Activated CD4-positive, alpha-beta T cell treated with anti-CD3 and anti-CD28 coated beads, Interleukin-2, amount 50 U/mL, for 24 hours (primary cell): ENCODE measurements at places on chromosomes 12 and 14.

DNA sequence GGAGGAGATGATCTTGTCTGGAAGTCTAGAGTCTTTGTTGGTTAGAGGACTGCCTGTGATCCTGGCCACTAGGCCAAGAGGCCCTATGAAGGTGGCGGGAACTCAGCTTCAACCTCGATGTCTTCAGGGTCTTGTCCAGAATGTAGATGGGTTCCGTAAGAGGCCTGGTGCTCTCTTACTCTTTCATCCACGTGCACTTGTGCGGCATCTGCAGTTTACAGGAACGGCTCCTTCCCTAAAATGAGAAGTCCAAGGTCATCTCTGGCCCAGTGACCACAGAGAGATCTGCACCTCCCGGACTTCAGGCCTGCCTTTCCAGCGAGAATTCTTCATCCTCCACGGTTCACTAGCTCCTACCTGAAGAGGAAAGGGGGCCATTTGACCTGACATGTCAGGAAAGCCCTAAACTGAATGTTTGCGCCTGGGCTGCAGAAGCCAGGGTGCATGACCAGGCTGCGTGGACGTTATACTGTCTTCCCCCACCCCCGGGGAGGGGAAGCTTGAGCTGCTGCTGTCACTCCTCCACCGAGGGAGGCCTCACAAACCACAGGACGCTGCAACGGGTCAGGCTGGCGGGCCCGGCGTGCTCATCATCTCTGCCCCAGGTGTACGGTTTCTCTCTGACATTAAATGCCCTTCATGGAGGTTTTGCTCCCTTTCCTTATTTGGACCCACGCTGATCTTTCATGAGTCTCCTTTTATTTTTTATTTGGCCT lies 17.7 kb downstream of the WNT5B start:
- no peak for DNase-seq

DNA sequence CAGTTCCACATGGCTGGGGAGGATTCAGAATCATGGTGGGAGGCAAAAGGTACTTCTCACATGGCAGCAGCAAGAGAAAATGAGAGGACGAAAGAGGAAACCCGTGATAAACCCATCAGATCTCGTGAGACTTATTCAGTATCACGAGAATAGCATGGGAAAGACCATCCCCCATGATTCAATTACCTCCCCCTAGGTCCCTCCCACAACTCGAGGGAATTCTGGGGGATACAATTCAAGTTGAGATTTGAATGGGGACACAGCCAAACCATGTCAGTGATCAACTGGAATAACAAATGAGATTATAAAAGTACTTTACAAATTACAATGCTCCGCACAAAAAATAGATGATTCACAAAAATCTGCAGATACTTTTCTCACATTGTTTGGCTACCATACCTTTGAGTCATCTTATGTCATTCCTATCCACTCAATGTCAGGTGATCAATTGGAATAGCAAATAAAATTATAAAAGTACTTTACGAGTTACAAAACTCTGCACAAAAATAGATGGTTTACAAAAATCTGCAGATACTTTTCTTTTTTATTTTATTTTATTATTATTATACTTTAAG lies 338.9 kb downstream of the C12orf50 start:
- no peak for DNase-seq

- DNase-seq, result no peak
These were observed 659 bp downstream of the PSMD9 start for GRCh38 chr12:121889274-121889624.

DNA sequence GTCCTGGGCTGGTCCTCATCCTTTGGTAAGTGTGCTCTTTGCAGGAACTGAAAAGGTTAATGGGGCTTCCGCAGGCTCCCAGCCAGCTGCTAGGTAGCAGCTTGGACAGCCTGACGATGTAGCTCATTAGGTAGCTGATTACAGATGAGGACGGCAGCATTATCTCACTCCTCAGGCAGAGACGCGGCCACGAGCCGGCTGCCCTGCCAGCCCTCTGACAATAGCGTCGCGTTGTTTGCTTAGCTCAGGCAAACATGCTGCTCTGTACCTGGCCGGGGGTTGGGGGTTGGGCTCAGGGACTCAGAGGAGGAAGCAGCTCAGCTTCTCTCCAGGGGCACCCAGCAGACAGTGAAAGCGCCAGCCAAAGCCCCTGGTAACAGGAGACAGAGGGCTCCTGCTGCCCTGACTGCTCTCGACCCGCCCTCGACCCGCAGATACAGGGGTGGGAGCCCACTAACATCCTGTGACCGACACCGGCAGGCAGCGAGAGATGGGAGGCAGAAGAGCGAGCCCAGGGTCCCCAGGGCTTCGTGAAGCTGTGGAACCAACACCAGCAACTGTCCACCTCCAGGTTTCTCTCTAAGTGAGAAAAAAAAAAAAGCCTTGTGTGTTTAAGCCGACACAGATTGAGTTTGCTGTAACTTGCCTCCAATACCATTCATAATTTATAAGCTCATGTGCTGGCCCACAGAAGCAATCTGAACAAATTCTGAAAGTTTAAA lies 53.4 kb upstream of the DLK1 start:
- no peak for DNase-seq

DNA sequence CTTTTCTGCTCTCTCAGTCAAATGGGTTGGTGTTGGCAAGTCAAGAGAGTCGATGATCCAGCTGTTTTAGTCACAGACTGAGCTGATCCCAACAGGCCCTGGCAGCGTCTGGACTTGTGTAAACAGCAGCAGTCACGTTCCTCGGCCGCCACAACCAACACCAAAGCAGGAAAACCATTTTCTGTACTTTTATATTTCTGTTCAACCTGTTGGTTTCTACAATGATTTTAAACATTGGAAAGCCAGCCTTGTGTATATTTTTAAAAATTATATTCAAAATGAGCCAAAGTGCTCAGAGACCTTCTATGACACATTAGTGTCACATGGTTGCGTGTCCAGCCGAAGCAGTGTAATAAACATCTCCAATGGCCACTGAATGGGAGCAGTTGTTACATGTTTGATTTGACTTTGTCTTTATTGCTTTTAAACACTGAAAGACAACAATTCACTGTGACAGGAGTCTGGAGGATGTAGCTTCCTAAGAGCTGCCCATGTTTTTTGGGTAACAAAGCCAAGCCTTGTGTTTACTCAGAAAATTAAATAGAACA lies 5.9 kb upstream of the SIVA1 start:
- no peak for DNase-seq

- no peak for DNase-seq
These were observed 25.3 kb upstream of the EVL start for GRCh38 chr14:100039903-100040302.

DNA sequence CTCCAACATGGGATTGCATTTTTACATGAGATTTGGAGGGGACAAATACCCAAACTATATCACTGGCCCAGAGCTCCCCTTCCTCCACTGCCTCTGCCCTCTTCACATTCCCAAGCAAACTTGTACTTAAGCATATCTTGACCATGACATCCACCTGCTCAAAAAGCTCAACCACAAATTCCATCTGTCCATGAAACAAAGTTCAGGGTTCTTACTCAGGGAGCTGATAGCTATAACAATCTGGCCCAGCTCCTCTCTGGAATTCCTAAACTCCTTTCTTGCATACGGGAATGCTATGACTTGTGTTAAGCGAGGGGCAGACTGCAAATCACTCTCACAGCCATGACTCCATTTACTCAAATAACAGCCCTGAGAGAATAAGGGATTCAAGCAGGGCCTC lies 152.1 kb downstream of the GALC start:
- DNase-seq, result no peak

DNA sequence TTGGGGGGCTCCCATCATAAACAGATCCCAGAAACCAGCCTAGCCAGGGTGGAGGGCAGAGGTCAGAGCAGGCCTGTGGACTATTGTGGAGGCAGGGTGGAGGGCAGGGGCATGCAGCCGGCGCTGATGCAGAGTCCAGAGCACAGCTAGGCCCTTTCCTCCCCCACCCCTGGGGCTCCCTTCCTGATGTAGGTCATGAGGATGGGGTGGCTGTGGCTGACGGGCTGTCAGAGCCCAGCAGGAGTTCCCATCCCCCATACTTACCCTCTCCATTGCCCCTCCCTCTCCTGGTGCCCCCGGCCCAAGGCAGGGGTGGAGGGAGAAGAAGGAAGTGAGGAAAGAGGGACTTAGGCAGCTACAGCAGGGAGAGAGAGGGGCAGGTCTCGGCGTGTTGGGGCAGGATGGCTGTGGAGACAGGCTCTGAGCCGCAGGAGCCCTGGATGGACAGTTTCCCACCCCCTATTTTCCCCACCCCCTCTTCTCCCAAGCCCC lies 5.7 kb upstream of the ZNF385A start:
- DNase-seq, result no peak

GRCh38 chr12:29427964-29428363 lies 47.0 kb upstream of the ERGIC2 start:
- DNase-seq, result no peak

DNA sequence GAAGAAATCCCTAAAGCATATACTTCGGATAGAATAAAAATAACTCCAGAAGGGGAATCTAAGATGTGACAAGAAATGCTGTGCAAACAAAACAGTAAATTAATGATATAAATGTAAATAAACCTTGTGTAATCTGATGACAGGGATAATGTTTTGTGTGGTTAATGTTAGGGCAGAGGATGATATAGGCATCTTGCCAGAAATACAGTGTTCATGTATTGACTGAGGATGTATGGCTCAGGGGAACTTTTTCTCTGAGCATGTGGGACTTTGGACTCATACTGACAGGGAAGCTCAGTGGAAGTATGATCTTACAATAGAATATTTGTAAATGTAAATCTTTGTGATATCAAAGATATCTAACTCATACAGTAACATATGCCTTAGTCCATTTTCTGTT lies 420.2 kb downstream of the TMTC2 start:
- DNase-seq, result no peak

DNA sequence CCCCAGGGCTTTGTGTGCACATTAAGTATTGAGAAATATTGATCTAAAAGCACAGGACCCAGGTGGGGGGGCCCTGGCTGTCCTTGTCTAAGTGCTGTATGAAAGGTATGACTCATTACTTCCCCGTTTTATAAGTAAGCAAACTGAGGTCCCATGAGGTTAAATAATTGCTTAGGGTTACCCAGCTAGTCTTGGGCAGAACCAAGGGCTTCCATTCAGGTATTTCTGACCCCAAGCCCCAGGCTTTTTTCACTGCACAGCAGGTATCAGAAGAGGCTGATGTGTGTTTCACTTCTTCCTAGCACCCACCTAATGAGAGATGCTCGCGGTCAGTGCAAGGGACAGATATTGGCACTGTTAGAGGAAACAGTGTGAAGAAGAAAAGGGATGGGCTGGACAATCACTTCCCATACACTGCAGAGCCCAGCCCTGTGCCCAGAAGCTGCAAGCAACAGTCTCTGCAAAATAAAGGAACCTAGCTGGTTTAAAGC lies 4.7 kb upstream of the TC2N start:
- no peak for DNase-seq

DNA sequence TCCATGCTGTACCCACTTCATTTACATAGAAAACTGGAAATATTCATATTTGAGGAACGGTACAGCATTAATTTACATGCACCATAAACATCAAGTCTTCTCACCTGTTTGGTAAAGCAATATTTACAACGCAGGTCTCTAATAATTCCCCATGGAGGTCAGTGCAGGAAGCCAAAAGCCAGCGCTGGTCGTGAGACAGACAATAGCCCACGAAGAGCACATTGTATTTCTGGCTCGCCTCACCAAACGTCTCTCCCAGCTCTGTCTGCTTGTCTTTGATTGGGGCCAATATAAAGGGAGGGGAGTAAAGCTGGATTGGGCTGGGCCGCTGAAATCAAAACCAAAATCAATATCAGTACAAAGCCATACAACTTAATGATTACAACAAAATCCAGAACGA lies 302.1 kb downstream of the MED13L start:
- no peak for DNase-seq

DNA sequence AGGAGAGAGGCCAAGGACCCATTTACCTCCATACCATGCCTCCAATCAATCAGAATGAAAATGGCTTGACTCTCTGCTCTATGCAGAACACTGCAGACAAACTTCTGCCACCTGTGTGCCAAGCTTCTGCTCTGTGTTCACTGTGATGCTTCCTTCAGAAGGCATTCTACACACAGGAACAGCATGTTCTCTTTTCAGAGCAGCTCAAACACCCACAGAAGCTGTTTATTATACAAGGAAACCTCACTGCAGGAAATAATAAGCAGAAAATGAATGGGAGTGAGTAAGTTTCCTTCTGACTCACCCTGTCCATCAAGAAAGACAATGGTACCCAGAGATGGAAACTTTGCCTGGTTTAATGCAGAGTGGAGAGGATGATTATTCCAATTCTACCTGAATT lies 2.4 kb upstream of the ESR2 start:
- DNase-seq, result no peak

DNA sequence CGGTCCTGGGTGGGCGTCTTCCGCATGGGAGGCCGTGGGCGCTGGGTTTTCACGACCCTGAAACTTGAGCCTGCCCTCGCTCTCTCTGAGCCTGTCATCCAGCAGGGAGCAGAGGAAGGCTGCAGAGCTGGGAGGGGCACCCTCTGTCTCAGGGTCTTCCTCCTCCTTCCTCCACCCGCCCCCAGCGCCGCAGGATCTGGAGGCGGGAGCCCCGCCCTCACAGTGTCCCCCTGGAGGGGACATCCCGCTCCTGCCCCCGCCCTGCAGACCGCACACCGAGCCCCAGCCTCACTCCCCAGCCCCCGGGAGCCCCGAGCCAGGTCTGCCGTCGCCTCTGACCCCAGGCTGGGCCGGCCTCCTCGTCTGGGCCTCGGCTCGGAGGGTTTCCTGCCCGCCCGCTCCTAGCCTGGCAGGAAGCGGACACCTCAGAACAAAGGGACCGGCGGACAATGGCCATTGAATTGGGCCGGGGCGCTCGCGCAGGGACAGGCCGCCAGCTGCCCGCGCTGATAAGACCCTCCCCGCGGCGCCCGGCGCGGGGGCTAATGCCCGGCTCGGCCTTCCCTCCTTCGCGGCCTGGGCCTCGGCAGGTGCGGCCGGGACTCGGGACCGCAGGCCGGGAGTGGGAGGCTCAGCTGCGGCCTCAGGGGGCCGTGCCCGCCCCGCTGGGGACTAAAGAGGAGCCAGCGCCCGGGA lies 15.3 kb upstream of the NUDT14 start:
- no peak for DNase-seq

DNA sequence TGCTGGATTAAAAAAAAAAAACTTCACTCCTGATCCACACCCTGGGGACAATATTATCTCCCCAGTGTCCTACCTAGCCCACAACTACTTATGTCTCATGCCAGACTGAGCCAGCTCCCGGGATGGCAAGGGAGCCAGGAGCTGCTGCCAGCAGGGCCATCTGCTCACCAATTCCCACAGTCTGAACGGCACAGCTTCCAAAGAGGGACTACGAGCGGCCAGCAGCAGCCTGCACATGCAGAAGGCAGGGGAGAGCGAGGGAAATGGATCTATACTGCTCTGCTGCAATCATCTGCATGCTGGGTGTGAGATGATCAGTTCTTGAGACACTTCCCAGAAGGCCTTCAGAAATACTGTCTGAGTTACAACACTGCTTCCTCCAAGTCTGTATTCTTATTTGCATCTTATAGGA lies 11.1 kb downstream of the SSH1 start:
- no peak for DNase-seq
